Stimulated activated CD8-positive, alpha-beta memory T cell treated with anti-CD3 and anti-CD28 coated beads, Interleukin-4, amount 100 ng/mL, for 48 hours (primary cell): ENCODE measurements at places on chromosomes 12 and 14.
A peak's percentile ranks its signal among the peaks of the same experiment; 100 is the strongest.

DNA sequence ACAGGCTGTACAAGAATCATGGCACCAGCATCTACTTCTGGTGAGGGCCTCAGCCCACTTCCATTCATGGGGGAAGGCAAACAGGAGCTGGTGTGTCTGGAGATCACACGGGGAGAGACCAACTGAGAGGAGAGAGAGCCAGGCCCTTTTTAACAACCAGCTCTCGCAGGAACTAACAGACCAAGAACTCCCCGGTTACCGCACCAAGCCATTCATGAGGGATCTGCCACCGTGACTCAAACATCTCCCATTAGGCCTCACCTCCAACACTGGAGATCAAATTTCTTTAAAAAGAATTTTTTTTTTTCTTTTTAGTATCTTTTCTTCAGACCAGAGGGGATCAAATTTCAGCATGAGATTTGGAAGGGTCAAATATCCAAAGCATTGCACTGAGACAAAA is 16.7 kb upstream of the AQP2 start:
- DNase-seq, result no peak

DNA sequence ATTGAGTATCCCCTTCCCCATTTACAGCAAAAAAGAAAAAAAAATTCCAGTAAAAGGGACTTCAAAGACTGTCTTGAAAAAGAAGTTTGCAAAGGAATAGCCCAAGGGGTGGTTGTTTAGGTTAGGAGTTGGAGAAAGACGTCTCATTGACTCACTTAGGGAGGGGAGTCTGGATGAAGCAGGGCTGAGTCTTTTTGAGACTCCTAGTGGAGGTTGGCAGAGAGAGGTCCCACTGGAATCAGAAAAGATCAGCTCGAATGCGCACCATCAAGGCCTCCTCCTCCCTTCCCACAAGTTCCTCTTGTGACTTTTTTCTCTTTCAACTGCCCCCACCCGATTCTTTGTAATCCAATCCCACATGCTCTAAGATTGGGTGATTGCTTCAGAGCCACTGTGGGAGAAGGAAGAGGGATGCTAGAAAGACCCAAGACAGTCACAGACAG is 1.9 kb downstream of the ARHGEF40 start:
- no peak for DNase-seq

GRCh38 chr14:101955695-101956161 is 8.6 kb upstream of the DYNC1H1 start:
- no peak for DNase-seq

DNA sequence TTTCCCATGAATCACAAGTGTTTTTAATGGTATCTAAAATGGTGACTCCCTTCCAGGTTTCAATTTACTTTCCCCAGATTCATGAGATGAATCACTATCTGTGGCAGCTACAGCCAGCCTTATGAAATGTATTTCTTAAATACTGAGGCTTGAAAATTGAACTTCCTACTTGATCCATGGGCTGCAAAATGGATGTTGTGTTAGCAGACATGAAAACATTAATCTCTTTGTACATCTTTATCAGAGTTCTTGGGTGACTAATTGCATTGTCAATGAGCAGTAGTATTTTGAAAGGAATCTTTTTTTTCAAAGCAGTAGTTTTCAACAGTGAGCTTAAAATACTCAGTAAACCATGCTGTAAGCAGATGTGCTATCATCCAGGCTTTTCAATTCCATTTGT is 250.8 kb downstream of the SLC6A15 start:
- no peak for DNase-seq

GRCh38 chr12:4643747-4644146 is 5.1 kb downstream of the AKAP3 start:
- no peak for DNase-seq

DNA sequence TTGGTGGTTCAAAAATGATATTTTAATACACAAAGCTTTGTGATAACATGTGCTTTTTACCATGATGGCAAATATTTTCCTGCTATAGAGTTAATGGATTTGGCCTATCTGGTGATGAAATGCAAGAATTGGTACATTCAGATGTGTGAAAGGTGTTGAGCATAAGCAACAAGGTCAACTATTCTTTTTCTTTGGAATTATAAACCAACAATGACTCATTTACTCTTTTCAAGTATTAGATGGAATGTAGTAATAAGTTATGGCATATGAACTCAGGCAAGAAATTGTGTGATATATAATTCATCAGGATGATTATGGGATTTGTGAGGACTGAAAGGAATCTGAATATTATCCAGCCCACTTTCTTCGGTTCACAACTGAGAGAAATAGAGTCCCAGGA is 471.4 kb downstream of the ETNK1 start:
- DNase-seq, result no peak

GRCh38 chr14:68548194-68549076 is 244.4 kb downstream of the ZFP36L1 start:
- DNase-seq, result no peak

GRCh38 chr14:67705211-67705610 is 3.5 kb downstream of the RDH12 start:
- no peak for DNase-seq

GRCh38 chr12:81089412-81089811 is 11.5 kb downstream of the ACSS3 start:
- no peak for DNase-seq

DNA sequence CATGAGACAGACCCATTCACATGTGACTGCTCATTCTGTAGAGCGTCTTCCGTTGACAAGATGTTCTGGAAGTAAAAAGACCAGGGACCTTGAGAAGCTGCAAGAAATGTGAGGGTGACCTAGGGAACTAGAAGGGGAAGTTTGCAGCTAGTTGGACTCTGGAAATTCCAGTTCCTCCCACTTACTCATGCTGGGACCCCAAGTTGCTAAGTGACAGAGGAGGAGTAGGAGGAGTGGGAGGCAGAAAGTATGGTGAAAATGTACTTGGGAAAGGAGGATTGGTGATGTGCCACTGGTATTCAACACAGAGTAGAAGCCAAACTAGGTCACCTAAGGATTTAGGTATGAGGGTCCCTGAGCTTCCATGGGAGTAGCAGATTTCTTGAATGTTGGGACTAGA is 132.4 kb downstream of the KCNA5 start:
- no peak for DNase-seq

DNA sequence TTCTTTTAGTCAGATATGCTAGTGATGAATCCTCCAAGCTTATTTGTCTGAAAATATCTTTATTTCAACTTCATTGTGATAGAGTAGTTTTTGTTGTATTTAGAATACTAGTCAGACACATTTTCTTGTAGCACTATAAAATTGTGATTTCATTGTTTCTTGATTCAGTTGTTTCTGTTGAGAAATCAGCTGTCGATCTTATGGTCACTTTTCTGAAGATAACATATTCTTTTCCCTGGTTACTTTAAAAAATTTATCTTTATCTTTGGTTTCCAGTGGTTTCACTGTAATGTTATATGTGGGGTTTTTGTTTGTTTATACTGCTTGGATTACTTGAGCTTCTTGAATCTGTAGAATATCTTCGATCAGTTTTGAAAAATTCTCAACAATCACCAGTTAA is 426.1 kb downstream of the SOX5 start:
- no peak for DNase-seq

DNA sequence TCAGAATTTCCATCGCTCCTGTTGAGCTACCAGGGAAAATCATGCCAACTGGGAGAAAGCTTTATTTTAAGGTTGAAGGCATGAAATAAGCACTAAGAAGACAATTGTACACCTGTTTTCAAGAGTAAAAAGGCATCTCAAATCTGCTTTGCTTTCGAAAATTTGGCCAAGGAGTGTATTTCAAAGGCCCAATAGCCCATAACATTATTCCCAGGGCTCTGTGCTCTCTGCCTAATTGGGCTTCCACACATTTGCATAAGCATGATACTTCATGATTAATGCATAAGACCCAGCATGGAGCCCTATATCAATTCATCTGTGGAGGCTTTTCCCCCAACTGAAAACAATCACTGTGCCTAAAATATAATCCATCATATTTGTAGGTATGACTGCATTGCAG is 258.5 kb downstream of the NOVA1 start:
- DNase-seq, result no peak

- DNase-seq, result no peak
Measured at GRCh38 chr12:117091758-117092510, 7.3 kb downstream of the TESC start.

DNA sequence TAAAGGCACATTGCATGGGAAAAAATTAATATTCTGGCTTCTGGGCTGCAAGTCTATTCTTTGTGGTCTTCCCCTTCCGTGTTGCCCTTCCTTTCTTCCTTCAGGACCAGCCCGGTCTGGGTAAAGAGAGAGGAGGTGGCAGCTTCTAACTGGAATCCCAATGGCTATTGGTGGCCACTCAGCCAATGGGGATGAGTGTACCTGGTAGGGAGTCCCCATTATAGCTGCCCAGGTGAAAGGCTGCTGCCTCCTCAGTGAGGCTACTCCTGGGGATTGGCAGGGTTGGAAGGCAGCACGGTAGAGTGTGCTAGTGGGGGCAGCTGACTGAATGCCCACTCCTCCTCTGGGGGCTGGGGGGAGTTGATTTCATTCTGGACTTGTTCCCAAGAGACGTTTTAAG is 112.6 kb downstream of the RBM19 start:
- no peak for DNase-seq

GRCh38 chr14:68145036-68145435 is 325.5 kb downstream of the RAD51B start:
- no peak for DNase-seq

- no peak for DNase-seq
Measured at GRCh38 chr12:45570501-45570900, 159.0 kb upstream of the ARID2 start.

GRCh38 chr14:68418174-68419118 is 374.4 kb downstream of the ZFP36L1 start:
- no peak for DNase-seq

GRCh38 chr14:37588667-37588955 is 6.4 kb downstream of the FOXA1 start:
- DNase-seq, result no peak

DNA sequence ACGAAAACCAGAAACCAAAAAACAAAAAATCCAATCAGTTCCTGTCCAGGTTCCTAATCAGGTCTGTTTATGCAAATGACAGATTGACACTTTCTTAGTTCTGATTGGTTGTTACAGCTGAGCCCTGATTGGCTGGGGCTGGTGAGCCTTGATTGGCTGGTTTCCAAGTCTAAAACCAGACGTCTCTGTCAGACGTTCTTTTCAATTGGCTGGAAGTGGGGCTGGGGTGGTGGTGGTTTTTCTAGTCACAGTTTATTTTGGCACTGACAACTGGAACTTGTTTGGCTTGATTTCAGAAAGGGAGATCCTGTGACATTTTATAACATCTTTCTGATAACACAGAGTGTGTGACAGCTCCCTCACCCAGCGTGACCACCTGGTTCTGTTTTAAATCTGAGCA is 36.1 kb upstream of the PRICKLE1 start:
- DNase-seq, result no peak

DNA sequence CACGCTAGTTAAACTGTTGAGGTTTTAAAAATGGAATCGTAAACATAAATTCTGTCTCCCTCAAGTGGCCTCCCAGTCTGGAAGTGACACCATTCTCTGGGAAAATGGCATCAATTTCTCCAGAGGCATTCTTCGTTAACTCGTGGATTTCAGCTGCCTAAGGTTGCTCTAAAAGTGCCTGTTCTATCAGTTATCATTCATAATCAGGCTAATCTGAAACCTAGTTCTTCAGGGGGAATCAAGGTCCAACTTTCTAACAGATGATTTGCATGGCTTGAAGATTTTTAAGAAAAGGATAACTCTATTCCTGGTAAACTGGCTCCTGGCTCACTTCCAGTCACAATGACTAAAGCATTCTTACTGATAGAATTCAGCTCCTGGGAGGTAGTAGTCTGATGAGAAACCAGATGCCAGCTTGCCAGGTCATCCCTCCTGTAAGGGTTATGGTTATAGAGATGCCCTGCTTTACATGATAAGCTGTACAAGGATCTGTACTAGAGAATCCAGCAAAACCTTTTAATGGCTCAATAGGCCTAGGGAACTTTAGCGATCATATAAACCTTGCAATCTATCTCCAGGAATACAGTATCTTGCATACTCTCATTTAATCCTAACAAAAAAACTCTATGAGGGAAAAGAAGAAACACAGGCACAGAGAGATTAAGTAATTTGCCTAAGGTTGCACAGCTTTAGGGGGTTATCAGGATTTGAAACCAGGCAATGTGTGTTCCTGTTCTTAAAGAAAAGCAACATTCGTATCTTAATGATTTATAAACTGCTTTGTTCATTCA is 1.5 kb downstream of the L3HYPDH start:
- no peak for DNase-seq

- no peak for DNase-seq
Measured at GRCh38 chr14:85538636-85539035, 8.7 kb downstream of the FLRT2 start.

- no peak for DNase-seq
Measured at GRCh38 chr12:127450826-127451225, 816.1 kb upstream of the TMEM132C start.

GRCh38 chr14:58598804-58599525 is 38.8 kb upstream of the DACT1 start:
- DNase-seq, result no peak

DNA sequence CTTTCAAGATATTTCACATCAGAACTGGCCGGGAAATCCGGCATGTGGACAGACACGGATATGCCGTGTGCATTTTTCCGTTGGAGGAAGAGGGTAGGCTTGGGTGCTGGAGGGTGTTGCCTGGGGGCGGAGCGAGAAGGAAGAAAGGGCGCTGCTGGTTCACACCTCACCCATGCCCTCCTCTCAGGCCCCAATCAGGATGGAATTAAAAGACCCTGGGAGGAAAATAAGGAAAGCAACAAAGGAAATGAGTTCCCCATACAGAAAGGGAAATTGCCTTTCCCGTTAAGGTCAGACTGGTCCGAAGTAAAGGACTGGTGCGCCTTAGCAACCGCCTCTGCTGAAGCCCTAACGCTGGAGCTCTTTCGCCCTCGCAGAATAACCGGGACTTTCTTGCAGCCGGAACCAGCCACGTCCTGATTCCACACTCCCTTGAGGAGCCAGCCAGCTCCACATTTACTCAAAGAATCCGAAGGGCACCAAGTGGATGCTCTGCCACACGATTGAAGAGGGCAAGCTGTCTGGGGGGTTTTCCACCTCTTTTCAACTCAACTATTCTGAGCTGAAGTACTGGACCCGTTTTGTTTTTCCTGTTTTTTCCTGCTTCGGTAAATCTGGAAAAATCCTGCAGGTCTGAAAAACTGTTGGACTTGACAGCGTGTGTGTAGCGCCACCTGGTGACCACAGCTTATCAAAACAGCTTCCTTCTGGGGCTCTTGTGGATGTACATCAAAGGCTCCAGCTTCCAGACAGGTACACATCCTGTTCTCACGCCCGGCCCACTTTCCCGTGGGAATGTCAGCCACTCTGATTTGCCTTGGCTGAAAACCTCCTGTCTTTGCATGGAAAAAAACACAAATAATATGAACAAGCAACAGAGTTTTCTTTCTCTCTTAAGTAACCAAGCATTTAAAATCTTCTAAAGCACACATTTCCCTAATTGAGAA is 37.6 kb upstream of the BCL2L14 start:
- DNase-seq, result peak; percentile 82

DNA sequence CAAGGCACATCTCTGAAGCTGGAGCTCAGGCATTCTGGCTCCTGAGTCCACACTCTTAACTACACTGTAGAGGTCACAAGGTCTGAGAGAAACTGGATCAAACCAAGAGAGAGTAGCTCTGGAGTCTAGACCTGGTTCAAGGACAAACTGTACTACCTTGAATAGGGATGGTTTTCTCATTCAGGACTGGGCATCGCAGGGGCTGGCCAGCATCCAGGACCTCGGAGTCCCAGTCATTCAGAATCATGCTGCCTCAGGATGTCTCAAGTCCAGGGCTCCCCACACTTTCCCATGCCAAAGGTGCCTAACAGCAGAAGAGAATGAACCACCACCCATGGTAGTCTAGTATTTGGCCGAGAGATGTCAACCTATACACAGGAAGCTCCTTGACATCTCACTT is 13.1 kb upstream of the PLEKHD1 start:
- DNase-seq, result no peak
